Fibroblast of the aortic adventitia (primary cell): ENCODE measurements at places on chromosomes 3 and 15. TPM values are rescaled to one million over a fixed set of nuclear protein-coding genes. Genes with fewer than 3 reads are reported as not detected.
A peak's percentile ranks its signal among the peaks of the same experiment; 100 is the strongest.

DNA sequence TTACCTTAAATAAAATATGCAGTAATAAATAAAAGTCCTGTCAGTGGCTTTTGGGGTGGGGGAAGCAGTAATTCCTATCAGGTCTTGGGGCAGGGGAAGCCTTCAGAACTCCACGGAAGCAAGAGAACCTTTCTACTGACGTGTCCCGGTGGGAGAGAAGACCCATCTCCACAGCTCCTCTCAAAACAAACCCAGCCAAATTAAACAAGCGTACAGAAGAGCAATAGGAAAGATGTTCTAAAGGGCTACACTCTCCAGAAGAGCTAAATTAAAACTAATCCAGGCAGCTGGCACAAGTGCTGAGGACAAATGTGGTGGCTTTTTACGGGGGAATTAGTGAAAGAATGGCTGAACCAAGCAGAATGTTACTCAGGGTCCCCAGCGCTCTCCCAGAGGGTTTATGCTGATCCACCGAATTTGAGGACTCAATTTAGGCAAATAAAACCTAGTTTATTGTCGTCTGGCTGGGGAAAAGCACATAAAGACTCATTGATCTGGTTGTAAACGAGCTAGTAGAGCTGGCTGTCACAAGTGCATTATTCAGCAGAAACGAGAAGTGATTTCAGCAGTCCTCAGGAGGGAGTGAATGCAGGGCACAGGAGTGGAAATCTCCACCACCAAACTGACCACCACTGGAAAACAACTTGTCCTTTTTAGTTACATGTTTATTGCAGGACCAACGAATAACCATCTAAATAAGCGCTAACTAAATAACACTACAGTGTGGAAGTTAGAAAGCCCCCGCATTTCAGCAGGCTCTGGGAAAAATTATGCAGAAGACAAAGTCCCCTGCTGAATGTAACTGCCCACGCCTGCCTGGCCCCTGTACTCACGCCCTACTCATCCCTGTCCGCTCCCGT lies 13.5 kb downstream of the BFSP2 start:
- DNase-seq, result peak; percentile 34

- peak; percentile 2 for DNase-seq
Measured at GRCh38 chr3:41075975-41076374, 123.3 kb upstream of the CTNNB1 start.

Gene THSD4
- total RNA-seq, result 28.1 and 50.9 TPM in 2 replicates

DNA sequence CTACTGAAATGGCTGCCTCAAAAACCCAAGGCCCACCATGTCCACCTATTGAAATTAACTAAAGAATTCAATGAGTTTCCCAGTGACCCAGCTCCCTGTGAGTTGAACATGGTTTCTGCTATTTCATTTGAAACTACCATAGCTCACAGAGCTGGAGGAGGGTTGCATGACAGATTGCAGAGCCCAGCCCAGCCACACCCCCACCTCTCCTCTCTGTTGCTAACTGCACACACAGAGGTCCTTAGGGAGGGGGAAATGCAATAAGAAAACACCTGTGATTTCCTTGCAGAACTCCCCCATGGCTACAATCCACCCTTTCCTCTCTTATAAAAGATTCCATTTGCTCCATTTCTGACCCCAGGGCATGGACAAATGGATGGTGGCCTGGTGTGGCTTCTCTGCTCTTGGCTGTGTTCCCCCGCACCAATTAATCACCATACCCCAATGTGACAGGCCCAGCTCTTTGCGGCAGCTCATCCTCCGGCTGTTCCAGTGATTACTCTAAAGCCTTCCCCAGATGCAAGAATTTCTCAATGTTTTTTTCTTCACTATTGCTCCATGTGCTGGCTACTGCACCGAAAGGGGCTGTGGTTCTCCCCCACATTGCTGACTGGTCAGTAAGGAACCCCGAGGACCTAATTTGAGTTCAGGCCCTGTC lies 208.4 kb upstream of the KBTBD8 start:
- DNase-seq, result no peak

DNA sequence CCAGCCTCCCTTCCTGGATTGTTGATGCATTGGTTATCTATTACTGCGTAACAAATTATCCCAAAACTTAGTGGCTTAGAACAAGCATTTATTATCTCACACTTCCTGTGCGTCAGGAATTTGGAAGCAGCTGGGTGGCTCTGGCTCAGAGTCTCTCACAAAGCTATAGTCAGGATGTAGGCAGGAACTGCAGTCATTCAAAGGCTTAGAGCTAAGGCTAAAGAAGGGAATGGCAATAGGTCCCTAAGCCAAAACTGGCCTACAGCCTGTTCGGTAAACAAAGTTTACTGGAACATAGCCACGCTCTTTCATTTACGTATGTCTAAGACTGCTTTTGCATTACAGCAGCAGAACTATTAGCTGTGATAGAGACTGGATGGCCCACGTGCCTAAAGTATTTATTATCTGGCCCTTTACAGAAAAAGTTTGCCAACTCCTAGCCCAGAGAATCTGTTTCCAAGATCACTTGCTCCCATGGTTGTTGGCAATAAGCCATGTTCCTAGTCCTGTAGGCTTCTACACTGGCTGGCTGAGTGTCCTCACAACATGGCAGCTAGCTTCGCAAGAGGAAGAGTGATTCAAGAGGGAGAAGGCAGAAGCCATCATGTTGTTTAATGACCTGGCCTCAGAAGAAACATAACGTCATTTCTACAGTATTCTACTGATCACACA lies 132.4 kb downstream of the SNRK start:
- DNase-seq, result peak; percentile 71

DNA sequence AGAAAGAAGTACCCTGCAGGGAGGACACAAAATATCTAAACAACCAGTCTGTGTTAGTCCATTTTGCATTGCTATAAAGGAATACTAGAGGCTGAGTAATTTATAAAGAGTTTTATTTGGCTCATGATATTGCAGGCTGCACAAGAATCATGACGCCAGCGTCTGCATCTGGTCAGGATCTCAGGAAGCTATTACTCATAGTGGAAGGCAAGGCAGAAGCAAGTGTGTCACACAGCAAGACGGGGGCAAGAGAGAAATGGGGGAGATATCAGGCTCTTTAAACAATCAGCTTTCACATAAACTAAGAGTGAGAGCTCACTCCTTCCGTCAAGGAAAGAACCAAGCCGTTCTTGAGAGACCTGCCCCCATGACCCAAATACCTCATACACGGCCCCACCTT lies 614.8 kb downstream of the ZIC1 start:
- DNase-seq, result peak; percentile 93
